ENCODE measurements at places on chromosomes 16 and 17.
A peak's percentile ranks its signal among the peaks of the same experiment; 100 is the strongest.

GRCh38 chr17:17063546-17064122, 21.4 kb downstream of the MPRIP start:
- DNase-seq = peak; percentile 49

GRCh38 chr16:56909527-56909979, 22.4 kb upstream of the HERPUD1 start:
- DNase-seq = no peak

DNA sequence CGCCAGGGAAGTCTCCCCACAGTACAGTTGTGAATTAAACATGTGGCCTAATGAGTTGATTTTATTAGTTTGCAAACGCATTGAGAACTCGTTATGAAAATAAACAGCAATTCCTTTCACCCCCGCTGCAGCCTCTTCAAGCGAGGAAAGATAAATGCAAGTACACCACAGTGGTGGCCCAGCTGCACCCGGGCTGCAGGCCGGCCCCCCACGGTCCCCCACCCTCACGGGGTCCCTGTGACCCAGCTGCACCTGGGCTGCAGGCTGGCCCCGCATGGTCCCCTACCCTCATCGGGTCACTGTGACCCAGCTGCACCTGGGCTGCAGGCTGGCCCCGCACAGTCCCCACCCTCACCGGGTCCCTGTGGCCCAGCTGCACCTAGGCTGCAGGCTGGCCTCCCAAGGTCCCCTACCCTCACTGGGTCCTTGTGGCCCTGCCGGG, 32.2 kb downstream of the SDK2 start:
- DNase-seq = no peak

DNA sequence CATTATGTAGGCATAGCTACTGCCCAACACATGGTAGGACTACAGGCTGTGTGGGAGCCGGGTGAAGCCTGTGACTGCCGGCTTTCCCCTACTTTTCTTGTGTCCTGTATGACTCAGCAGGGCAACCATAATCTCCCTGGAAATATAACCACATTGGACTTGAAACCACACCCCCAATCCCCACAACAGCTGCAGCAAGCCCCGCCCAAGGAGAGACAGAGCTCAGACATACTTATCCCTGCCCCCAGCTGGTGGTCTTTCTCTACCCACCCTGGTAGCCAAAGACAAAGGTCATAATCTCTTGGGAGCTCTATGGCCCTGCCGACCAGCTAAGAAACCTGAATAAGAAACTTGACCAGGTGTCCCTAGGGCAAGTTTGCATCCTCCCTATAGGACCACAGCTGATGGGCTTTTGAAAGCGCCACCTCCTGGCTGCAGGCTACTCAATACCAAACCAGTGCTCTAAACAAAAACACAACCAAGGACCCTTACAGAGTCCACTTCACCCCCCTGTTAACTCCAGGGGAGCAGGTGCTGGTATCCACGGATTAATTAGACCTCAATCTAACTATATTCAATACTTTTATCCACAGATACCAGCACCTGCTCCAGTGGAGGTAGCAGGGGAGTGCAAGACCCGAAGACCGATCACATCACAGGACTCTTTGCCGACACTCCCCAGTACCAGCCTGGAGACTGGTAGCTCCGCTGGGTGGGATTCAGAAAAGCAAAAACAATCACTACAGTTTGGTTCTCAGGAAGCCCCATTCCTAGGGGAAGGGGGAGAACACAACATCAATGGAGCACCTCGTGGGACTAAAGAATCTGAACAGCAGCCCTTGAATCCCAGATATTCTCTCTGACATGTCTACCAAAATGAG, 91.2 kb downstream of the IRX5 start:
- DNase-seq = peak; percentile 27

DNA sequence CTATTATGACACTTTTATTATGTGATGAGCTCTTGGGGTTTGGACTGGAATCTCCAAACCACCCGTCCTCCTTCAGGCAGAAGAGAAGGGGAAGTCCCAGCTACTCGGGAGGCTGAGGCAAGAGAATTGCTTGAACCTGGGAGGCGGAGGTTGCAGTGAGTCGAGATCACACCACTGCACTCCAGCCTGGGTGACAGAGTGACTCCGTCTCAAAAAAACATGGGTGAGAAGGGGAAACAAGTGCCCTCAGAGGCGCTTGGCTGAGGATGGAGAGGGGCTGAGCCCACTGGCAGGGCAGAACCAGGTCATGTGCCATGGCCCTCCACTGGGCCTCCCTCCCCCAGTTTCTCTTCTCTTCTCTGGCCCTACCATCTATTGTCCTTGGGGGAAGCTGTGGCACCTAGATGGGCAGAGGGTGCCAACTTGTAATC, 120.9 kb upstream of the SMURF2 start:
- no peak for DNase-seq

GRCh38 chr16:83031524-83031923, 404.8 kb downstream of the CDH13 start:
- DNase-seq = no peak

- DNase-seq = no peak
Measured at GRCh38 chr17:42187833-42188232, 2.6 kb upstream of the HCRT start.

DNA sequence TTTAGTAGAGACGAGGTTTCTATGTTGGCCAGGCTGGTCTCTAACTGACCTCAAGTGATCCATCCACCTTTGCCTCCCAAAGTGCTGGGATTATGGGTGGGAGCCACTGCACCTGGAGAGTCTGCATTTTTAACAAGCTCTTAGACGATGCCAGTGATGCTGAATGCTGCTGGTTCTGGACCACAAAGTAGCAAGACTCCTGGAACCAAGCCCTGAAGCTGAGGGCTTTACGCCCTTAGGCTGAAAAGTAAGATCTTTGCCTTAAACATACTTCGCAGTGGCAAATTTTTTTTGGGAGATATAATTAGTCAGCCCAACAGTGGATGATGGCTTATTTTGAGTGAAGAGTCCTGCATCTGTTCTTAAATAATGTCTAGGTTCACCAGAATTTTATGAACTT, 14.0 kb downstream of the METTL9 start:
- DNase-seq = no peak

DNA sequence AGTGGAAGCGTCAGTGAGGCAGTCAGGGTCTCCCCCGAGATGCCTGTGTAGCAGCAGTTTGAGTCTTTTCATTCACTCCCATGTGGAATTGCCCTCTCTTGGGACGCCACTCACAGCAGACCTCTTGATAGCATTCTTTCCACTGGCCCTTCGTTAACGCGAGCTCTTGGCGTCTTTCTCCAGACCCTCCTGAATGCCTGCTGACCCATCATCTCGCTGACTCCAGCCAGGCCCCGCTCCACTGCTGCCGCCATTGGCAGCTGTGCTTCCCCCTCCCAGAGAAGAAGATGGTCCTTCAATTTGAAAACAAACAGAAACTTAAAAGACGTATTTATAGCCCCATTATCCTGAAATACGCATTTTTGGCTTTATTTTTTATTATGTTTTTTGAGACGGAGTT, 63.1 kb downstream of the SEC14L1 start:
- DNase-seq = no peak

DNA sequence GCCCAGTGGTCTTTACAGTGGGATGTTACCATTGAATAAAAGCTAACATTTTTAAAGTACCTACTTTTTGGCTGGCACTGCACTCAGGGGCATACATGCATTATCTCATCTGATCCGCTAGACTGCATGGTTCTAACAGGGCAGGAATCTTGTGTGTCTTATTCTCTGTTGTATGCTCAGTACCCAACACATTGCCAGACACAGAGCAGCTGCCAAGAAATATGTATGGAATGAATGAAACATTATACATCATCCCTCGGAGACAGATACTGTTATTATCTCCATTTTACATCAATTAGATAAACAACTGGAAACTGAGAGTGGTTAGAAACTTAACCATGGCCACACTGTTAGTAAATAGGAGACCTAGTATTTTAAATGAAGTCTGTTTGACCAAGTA, 74.1 kb upstream of the CDH11 start:
- DNase-seq = no peak

- no peak for DNase-seq
Measured at GRCh38 chr17:66268247-66268927, 34.0 kb upstream of the PRKCA start.

GRCh38 chr16:58462997-58463941, 36.7 kb upstream of the NDRG4 start:
- no peak for DNase-seq

DNA sequence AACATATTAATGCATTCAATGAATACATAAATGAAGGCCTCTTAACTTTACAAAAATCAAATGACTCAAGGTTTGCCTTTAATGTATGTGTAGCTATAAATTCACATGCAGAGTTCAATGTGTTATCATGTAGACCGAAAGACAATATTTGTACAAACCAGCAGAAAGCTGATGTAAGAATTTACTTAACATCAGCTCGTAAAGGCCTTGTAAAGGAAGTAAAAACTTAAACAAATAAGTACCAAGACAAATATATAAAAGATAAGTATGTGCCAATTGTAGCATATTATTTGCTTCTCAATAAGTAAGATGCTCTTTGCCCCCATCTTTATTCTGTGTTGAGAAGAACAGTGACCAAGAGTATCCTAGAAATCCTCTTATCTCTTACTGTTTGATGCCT, 105.7 kb downstream of the SYCE1L start:
- DNase-seq = no peak

DNA sequence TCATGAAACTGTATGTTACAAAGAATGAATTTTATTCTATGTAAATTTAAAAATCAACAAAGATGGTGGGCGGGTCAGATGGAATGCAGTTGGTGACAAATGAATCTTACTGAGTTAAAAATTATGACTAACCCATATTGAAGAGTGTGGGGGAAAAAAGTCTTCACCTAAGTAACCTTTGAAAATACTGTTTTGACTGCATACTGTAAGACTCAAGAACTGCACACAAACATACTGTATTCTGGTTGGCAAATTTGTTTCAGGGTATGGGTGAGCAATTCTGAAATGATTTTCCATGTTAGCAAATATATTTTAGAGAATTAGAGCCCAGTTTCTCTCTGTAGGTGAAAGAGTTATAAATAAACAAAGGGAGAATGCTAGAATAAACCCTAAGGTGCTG, 153.7 kb upstream of the KCNJ18 start:
- no peak for DNase-seq

GRCh38 chr16:4328046-4328781, 12.3 kb downstream of the GLIS2 start:
- DNase-seq = peak; percentile 91

DNA sequence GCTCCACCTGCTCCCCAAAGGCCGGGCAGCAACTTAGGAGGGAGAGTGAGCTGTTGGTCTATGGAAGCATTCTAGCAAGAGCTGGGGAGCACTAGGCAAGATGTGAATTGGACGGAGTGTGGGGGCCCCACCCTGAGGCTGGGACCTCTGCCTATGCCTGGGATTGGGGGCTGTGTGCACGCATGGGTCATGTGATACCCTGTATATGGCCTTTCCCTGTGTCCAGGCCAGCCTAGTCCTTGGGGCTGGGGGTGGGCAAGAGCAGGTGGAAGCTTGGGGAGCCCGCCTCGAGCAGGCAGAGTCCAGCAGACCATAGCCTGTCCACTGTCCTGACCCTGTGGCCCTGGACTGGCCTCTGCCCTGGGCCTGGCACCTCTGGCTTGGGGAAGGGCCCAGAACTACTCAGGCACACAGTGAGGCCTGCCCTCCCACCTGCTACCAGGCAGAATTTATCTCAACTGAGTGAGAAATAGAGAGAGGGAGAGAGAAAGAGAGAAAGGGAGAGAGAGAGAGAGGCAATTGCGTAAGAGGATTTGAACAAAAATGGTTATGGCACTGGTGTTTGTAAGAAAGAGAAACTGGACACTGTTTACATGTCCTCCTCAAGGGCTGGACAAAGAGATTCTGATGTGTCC, 19.1 kb downstream of the PDP2 start:
- DNase-seq = peak; percentile 36

GRCh38 chr16:27199736-27200135, 3.6 kb upstream of the KDM8 start:
- peak; percentile 61 for DNase-seq

DNA sequence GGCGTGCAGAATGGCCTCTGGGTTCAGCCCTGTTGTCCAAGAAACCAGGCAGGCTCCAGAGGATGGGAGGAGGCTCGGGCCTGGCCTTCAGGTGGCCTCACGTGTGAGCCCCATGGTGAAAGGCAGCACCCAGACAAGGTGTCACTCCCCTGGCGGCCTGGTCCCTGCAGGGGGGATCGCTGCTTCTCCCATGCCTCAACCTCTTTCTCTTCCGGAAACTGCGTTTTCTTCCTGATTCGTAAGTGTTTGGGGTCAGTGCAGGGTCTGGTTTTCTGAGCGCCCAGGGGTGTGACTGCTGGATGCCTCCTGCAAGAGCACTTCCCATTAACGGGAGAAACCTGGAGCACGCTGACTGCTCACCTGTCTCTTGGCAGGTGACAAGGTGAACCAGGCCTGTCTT, 70.0 kb upstream of the CIBAR2 start:
- no peak for DNase-seq

DNA sequence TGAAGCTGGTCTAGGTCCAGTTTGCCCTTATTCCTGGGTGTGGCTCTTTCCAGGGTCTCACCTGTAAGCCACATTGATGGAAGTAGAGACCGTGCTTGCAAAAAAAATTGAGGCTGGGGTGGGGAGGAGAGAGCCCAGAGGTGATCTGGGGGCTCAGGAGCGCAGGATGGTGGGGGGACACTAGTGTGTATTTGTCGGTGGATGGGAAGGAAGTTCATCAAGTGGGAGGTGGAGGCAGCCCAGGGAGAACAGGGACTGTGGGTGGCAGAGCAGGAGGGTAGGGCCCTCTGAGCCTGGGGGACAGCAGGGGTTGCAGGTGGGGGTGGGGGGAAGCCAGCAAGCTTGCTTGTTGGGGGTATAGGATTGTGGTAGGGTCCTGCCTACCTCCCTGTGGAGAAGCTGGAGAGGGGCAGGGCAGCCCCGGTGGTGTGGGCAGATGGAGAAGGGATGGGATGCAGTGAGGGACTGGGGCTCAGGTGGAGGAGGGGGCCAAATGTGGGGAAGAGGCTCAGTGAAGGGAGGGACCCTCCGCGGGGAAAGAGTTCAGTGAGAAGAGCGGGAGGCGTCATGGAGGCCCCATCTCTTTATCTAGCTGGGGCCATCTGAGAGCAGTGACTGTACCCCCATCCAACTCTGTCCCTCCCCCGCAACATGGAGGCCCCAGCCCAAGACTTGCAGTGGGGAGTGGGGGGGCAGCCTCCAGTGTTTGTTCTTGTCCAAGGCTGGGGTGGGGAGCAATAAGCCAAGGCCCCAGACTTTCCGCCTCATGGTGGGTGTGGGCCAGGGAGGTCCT, 17.2 kb upstream of the TMEM92 start:
- DNase-seq = no peak

- DNase-seq = no peak
Measured at GRCh38 chr16:49776085-49776595, 79.8 kb downstream of the ZNF423 start.

DNA sequence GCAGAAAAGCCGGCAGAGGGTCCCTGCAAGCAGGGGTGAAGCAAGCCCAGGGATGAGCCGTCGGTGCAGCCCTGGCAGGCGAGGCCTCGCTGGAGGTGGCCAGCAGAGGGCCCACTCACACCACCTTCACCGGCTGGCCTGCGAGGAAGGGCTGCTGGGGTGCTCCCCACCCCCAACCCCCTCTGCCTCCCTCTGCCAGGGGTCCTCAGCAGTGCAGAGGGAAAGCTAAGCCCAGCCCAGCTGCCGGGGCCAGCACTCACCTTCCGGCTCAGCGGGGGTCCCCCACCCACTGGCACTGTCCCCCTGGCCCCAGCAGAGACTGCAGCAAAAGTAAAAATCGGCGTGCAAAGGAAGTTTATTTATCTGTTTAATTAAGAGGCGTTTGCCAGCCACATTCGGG, 113.4 kb downstream of the ENGASE start:
- DNase-seq = peak; percentile 30

- no peak for DNase-seq
Measured at GRCh38 chr17:49775546-49776260, 11.8 kb upstream of the FAM117A start.

All from hematopoietic multipotent progenitor cell treated with erythropoietin and hydrocortisone succinate and interleukin-3 and kit ligand, for 4 days (in vitro differentiated cells).